ENCODE measurements at places on chromosomes 2 and 18.

GRCh38 chr2:219574484-219575311 lies 2.6 kb downstream of the INHA start:
- H3K27me3 ChIP-seq, result peaks cover 58% of the 10 kb centered on the region
- no peak overlapping the region for H3K4me3 ChIP-seq
- no peak overlapping the region for H3K27ac ChIP-seq
- peaks cover 3% of the 10 kb centered on the region for H3K4me1 ChIP-seq
- no peaks in the 10 kb centered on the region for H3K36me3 ChIP-seq
- no peak for DNase-seq

- no peaks in the 10 kb centered on the region for H3K4me1 ChIP-seq
- peaks cover 20% of the 10 kb centered on the region for H3K27me3 ChIP-seq
- no peak overlapping the region for H3K27ac ChIP-seq
- DNase-seq, result no peak
These were observed 219.2 kb upstream of the UBE2E3 start for GRCh38 chr2:180761224-180761623.

DNA sequence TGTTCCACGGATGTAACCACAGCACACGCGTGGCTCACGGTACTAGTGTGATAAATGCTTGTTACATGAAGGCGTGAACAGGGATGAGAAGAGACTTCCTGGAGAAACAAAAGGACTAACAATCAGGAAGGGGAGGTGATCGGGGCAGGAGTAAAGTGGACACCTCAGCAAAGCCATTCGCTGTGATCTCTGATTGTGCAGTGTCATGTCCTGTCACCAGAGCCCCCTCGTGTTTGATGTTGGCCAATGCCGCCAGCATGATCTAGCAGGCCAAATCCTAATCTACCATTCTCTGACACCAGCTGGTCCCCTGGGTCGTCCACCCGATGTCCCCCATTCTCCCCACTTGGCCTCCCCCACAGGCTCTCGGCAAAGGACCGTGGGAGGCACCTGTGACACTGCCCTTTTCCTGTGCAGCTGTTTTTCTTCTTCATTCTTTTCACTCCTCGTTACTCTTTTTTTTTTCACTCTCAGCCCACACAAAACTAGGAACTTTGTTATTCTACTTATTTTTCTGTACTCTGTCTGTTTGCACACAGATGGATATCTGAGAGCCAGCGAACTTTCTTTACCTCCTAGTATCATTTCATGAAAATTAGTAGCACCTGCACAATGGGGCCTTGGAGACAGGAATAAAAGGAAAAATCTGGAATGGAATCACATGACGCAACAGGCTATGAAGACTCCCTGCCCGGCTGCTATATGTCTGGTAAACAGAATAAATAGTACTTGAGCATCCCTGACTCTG lies 146.8 kb downstream of the TGIF1 start:
- no peaks in the 10 kb centered on the region for H3K27me3 ChIP-seq
- H3K27ac ChIP-seq, result peak overlapping the region; percentile 98
- peak; percentile 70 for DNase-seq
- peak overlapping the region; percentile 89 for H3K4me3 ChIP-seq
- H3K4me1 ChIP-seq, result peaks cover 68% of the 10 kb centered on the region

GRCh38 chr18:35776473-35776872 lies 194.9 kb downstream of the GALNT1 start:
- H3K27me3 ChIP-seq, result peaks cover 34% of the 10 kb centered on the region
- no peak overlapping the region for H3K27ac ChIP-seq
- no peak overlapping the region for H3K4me3 ChIP-seq
